ENCODE measurements at places on chromosomes 12 and 14.

DNA sequence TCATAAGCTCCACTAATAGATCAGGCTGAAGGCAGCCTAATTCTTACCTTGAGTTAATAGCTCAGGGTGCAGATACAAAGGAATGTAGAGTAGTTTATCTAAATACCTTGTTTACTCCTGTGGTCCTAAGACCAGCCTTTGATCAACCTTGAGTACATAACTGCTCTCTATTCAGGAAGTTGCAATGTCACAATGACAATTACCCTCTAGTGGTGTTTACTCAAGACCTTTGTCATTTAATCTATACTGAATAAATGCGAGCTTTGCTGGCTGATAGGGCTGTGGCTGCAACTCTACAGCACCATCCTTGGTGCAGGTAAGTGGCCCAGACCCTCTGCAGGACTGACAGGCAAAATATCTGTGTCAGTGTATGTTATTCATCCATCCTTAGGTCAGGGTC is 282.7 kb downstream of the ATXN7L3B start:
- no peak for DNase-seq

DNA sequence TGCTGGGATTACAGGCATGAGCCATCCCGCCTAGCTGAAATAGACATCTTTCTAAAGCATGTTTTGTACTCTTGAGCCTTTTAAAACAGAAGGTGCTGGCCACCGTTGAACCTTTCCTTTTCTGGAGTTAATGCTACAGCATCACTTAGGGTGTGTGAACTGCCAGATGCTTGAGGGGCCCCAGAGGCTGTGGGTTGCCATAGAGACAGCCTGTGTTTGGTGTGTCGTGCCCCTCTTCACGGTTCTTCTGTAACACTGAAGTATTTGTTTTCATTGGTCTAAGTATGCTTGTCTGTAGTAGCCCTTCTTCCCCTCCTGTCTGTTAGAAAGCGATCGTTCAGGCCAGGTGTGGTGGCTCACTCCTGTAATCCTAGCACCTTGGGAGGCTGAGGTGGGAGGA is 30.8 kb downstream of the PLEKHG3 start:
- DNase-seq, result no peak

DNA sequence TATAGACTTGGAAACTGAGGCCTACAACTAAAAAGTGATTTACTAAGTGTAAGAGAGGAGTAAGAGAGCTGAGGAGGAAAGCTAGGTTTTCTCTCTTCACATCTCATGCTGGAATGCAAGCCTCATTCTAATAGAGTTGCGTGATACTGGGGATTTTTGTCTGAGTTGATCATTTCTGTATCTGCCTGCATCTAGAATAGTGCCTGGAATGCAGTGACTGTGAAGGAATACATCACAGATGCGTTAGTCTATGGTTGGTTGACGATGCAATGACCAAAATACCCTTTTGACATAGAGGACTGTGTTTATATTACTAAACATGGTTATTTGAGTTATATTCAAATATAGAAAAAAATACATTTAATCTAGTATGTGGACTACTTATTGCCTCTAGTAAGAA is 9.2 kb upstream of the TMEM117 start:
- no peak for DNase-seq

DNA sequence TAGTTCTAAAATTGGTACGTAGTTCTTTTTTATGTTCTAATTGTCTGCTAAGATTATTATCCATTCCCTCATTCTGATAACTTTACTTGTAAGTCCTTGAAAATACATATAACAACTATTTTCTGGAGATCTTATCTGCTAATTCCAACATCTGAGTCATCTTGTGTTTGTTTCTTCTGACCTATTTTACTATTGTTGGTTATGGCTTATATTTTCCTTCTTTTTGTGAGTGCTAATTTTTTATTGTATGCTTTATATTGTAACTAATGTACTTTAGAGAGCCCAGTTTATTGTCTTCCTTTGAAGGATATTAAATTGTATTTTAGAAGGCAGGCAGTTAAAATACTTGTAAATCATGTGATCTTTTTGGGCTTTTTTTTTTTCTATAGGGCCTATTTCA is 149.3 kb upstream of the LRFN5 start:
- DNase-seq, result no peak
